AG08395 (cell line): ENCODE measurements at places on chromosomes 16 and 17.

DNA sequence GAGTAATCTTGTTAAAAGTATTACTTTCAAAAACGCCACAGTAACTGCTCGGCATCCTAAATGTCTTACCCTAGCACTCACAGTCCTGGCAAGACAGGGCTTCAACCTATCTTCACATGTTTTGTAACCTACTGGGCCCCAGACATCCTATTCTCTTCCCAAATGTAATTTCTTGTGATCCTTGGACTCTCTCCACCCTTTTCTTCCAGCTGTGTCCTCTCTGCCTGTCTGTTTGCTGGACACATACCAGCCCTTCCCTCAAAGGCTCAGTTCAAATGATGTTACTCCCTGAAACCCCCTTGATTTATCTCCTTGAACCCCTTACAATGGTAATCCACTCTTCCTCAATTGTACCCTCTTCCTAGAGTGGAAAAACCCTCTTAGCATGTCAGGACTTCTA lies 60.1 kb upstream of the CNEP1R1 start:
- no peak for DNase-seq

DNA sequence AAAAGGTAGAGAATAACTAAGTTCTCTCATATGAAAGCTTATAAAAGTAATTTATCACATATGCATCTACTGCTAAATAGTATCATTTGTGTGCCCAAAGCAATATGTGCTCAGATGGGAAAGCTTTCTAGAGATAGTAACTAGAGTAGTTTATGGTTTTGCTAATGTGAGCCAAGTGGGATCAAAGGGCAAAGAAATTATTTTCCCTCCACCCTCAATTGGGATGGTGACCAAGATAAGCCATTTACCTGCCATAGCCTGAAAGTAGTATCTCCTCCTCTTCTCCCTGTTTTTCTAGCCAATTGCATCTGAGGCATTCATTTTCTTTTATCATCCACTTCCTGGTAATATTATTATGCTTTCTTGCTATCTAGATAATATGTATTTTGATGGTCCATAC lies 41.9 kb upstream of the KCNJ16 start:
- DNase-seq, result no peak

- DNase-seq, result peak; percentile 22
These were observed 6.9 kb upstream of the SLC7A6 start for GRCh38 chr16:68257251-68257905.

GRCh38 chr17:74795327-74796020 lies 19.3 kb upstream of the NAT9 start:
- no peak for DNase-seq

- DNase-seq, result no peak
These were observed 1.6 kb downstream of the PGAP6 start for GRCh38 chr16:379961-380761.

DNA sequence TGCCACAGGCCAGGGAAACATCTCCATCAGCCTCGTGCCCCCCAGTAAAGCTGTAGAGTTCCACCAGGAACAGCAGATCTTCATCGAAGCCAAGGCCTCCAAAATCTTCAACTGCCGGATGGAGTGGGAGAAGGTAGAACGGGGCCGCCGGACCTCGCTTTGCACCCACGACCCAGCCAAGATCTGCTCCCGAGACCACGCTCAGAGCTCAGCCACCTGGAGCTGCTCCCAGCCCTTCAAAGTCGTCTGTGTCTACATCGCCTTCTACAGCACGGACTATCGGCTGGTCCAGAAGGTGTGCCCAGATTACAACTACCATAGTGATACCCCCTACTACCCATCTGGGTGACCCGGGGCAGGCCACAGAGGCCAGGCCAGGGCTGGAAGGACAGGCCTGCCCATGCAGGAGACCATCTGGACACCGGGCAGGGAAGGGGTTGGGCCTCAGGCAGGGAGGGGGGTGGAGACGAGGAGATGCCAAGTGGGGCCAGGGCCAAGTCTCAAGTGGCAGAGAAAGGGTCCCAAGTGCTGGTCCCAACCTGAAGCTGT lies 3.4 kb downstream of the NXPH3 start:
- DNase-seq, result no peak

- DNase-seq, result peak; percentile 72
These were observed 51.8 kb downstream of the SMPD3 start for GRCh38 chr16:68396481-68396880.

GRCh38 chr17:67725373-67725791 lies 7.6 kb downstream of the NOL11 start:
- no peak for DNase-seq

GRCh38 chr16:74153773-74154172 lies 142.8 kb upstream of the PSMD7 start:
- DNase-seq, result no peak

DNA sequence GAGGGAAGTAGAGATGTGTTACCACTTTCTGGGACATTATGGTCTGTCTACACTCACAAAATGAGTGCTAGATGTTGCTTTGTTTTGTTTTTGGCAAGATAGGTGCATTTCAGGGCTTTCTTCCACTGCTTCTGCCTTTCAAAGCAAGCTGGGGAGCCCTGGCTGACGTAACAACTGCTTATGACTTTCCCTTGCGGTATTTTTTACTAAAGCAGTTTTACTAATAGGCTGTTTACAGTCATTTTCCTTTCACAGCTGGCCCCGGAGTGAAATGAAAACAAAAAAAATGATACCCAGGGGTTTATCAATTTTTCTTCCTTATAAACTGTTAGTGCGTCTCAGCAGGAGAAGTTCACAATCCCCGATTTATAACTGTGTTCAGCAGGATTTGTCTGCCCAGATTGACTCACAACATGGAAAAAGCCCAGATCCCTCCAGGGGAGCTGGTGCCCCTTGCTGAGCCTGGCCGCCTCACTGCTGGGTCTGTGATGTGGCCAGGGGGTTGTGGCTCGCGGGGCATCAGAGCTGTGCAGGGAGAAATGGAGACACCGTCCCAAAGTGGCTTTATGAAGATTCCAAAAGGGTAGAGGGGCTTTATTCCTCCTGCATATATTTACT lies 184.4 kb upstream of the HS3ST3A1 start:
- DNase-seq, result peak; percentile 39

DNA sequence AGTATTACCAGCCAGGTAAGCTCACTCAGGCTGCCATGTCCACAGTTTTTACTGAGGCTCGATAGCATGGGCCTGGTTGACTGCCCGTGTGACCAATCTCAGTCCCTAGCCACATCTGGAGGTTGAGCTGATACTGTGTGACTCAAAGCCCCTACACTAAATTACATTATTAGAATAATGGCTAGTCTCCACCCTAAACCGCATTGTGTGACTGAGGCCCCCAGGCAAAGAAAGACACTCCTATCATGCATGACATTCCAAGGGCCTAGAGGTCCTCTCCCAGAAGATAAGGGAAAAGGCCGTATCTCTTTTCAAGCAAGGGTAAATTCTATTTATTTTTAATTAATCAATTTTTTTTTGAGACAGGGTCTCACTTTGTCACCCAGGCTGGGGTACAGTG lies 505.3 kb downstream of the HAPSTR1 start:
- no peak for DNase-seq
